ENCODE measurements at places on chromosomes 1 and 21.
A peak's percentile ranks its signal among the peaks of the same experiment; 100 is the strongest.

DNA sequence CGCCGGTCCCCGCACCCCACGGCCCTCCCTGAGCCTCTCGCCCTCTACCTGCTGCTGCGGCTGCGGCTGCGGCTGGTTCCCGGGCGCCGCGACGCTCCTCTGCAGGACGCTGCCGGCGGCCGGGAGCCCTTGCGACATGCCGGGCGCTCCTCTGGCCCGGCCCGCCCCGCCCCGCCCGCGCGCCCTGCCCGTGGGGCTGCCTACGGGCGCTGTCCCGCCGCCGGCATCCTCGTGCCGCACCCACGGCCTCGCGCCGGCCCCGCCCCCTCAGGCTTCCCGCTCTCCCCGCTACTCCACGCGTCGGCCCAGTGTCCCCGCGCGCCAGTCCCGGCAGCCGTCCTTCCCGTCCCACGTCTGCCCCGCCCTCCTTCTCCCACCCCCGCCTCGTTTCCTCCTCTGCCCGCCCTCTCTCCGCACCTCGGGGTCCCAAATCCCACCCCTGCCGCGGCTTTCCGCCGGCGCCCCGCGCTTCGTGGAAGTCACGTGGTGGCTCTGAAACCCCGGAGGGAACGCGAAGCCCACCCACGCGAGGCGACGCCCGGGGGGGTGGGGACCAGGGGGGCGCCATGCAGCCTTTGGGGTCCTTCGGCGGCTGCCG, at the start of gene BATF3:
TSS of gene BATF3 (minus strand) at position 216 of the 598 bp plus-strand sequence. CDS start at position 138, 78 bp downstream.
- peak; percentile 12 for DNase-seq

GRCh38 chr1:227736814-227737432, 1.7 kb downstream of the SNAP47 start:
- no peak for DNase-seq

- no peak for DNase-seq
Measured at GRCh38 chr1:228107636-228108035, 1.5 kb downstream of the MRPL55 start.

GRCh38 chr1:204507317-204508105, 8.7 kb upstream of the MDM4 start:
- DNase-seq = peak; percentile 59

GRCh38 chr1:178189814-178190213, 95.9 kb downstream of the RASAL2 start:
- peak; percentile 77 for DNase-seq

DNA sequence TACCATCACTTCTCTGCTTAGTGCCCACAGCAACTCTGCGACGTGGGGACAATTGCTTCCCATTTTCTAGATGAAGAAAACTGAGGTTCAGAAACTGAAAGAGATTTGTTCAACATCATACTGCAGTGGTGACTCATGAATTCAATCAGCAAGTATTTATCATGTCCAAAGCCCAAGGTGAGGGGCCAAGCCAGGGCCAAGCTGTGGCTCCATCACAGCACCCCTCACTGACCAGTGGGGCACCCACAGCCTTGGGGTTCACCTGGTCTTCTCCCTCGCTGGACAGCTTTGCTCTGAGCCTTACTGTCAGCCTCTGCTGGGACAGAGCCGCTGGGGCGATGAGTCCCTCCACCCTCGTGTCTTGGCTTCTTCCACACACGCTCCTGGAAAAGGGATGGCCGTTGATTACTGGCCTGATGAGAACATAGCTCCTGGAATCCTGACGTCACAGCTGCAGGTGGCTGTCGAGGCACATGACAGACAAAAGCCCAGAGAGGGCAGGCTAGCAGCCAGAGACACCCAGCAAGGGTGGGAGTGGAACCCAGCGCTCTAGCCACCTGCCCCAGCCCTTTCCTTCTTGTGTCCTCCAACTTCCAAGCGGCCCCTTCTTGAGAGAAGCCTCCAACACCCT, 6.2 kb downstream of the EDN2 start:
- DNase-seq = no peak

DNA sequence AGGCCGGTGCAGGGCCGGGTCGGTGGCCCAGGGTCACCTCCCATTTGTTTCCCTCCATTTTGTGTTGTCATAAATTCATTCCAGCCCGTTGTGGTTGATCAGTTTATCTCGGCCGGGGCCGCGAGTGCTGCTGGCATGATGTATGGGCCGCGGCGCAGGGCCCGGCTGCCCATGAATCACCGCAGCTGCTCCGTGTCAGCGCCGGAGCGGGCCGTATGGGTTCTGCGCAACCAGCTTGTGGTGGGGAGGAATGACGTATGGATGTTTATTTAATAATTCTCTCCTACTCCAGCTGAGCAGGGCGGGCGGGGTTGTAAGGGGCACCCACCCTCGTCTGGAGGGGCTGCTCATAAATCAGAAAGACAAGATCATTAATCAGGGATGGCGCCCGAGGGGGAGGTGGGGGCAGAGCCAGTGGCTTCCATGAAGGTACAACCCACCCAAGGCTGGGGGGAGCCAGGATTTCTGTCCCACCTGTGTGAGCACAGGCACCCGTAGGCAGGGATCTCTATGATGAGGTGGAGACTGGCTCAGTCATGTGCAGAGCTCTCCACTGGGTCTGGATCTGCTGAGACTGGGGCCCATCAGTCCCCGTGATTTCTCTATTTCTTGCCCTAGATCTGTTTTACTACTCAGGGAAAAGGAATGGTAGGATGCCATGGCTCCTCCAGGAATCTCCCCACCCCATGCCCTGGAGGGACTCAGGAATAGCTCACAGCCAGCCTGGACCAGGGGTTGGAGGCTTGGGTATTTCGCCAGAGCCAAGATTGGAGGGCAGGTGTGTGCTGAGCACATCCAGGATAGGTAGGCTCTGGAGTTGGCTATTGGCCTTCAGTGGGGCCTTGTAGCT, 27.8 kb downstream of the TMEM53 start:
- no peak for DNase-seq

DNA sequence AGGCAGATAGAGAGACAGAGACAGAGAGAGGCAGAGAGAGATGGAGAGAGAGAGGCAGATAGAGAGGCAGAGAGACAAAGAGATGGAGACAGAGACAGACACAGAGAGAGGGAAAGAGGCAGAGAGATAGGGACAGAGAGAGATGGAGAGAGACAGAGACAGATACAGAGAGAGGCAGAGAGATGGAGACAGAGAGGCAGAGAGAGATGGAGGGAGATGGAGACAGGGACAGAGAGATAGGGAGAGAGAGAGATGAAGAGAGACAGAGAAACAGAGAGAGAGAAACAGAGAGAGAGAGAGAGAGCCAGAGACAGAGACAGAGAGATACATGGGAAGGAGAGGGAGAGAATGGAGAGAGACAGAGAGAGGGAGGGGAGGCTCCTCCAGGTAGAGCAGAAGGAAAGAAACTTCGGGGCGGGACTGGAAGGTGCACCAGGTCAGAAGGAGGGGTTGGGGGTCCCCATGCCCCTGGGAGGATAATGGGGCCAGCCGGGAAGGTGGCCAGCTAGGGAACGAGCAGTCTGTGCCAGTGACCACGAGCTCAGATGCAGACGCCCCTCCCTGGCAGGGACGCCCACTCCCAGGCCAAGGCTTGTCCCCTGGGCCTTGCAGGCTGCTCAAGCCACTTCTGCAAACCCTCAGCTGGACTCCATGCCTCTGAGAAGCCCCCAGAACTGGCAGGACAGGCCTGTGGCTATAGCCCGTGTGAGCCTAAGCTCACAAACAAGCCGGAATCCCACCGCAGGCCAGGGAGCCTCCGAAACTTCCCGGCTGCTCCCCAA, 3.3 kb downstream of the FNDC10 start:
- no peak for DNase-seq

DNA sequence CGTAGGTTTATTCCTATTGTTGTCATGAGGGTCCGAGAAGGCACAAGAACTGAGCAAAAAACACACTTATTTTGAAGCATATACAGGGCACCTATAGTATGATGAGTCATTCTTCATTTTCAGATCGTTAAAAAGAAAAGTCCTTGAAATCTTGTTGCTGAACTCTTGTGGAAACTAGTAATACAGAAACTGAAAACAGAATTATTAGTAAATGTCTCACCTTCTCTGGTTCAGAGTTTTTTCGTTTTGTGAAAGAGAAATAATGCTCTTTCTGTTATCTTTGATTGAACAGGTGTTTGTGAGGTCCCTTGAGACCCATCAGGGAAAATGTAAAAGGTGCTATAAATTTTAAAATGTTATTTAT, 102.0 kb upstream of the COA6 start:
- DNase-seq = no peak

GRCh38 chr1:33275706-33276572, 19.6 kb downstream of the ZNF362 start:
- no peak for DNase-seq

Measured in dermis blood vessel endothelial cell (primary cell).